Head of caudate nucleus (tissue), 42 donors: ENCODE measurements at places on chromosomes 2 and 18.

GRCh38 chr2:230435431-230435830 is 19.4 kb downstream of the SP100 start:
- no peak for DNase-seq

DNA sequence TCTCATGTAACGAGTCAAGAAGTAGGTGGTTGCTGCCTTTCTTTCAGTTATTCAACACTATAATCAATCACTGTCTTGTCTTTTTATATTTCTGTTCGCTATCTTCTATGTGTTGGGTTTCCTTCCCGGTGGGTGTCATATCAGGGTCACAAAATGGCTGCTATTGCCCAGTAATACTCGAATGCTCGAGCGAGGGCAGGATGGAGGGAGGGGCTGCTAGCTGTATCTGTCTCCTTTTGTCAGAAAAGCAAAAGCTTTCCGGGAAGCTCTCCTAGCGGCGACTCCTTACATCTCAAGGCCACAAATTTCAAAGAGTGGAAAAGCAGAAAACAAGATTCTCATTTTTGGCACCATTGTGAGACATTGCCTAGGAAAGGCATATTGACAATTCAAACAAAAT is 16.4 kb upstream of the GALNT3 start:
- DNase-seq = no peak

DNA sequence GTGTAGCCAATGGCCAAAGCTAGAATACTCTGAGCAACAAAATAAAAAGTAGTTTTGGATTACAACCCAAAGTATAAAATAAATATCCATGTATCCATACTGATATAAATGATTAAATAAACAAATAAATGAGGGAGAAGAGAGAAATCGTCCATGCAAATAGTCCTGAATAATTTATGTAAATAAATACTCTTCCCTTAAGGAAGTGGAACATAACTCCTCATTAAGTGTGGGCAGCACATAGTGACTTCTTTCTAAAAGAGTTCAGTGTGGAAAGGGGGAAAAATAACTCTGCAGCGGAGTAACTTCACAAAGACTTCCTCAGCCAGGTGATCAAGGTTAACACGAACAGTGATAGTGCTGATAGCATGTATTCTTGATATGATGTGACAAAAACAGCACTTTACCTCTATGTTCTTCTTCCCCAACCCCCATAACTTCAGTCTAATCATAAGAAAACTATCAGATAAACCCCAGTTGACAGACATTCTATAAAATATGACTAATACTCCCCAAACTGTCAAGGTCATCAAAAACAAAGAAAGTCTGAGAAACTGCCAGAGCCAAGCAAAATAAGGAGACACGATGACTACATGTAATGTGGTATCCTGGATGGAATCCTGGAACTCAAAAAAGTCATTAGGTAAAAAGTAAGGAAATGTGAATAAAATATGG is 30.7 kb downstream of the METTL8 start:
- no peak for DNase-seq

- DNase-seq = no peak
Measured at GRCh38 chr2:63124850-63125249, 74.2 kb downstream of the OTX1 start.

DNA sequence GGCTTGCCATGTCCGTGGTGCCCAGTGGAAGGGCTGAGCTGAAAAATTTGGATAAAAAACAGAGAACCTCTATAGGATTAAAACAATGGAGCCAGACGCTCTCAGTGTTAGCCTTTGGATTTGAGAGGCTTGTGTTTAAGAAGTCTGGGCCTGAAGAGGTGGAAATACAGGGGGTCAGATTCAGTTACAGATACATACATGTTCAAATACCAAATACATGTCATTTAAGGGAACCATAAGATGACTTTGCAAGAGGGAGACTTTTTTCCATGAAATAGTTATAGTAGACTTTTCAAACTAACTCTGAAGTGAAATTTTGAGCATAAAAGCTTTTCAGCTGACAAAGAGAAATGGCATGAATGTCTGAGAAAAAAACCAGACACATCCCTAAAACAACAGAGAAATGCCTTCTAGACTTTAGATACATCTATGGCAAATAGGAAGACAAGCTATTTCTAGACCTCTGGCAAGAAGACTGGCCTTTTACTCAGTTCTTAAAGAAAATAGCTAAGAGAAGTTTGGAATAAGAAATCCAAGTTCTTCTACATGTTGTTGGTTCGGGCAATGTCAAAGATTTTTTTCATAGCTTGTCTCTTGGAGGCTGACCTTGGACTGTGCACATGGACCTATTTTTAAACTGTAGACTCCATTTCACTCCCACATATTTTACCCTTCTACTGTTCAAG is 112.9 kb downstream of the LTBP1 start:
- DNase-seq = no peak

- no peak for DNase-seq
Measured at GRCh38 chr2:20033322-20033721, 18.1 kb downstream of the LAPTM4A start.

DNA sequence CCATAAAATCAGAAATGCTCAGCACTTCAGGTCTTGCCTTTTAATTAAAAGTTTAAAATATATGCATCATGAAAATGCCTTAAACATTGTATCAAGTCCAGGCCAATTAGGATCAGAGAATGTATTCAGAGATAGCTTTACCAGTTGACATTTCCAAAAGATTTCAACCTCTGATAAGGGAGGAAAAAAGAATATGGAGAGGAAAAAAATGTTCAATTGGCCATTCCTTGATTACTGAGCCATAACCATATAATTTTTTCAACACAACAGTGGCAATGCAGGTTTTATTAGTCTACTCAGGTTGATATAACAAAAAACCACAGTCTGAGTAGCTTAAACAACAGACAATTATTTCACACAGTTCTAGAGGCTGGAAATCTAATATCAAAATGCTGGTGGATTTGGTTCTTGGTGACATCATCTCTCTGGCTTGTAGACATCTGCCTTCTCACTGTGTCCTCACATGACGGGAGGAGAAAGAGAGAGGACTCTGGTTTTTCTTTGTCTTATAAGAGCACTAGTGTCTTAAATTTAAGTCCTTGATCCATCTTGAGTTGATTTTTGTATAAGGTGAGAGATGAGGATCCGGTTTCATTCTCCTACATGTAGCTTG is 111.9 kb downstream of the IRS1 start:
- DNase-seq = no peak
